ENCODE measurements at places on chromosomes 6 and 20. TPM values are rescaled to one million over a fixed set of nuclear protein-coding genes. Genes with fewer than 3 reads are reported as not detected.

Gene CYP39A1
- total RNA-seq = 6.0 TPM

DNA sequence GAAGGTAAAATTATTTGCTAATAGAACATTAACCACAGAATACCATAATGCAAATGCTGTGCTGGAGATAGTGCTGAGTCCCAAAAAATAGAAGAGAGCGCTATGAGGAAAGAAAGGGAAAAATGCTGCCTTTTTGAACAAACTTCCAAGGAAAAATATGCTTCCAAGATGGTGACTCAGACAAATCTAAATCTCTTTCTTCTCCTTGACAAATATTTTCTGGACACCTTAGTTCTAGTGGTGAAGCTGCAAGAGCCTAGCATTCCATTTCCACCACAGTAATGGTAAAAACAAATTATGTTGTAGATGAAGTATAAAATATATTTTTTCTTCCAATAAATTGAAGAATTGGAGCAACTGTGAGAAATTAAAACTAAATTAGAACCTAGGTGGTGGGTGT, 155.6 kb upstream of the TBX18 start:
- no peak for DNase-seq

DNA sequence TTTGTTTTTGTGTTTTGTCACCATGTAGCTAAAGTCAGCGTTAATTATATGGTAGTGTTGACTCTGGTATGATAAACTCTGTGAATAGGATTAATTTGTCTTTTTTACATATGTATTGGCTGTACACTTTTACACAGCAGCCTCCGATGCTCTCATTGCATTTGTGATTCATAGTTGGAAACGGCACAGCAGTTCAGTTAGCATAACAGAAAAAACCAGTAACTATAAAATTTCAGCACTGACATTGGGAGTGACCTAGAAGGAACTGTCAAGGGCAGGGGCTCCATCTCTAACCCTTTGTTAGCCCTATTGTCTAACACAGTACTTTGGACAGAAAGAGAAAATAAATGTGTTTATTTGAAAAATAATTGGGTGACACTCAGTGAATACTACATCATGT, 5.6 kb upstream of the BEND6 start:
- DNase-seq = no peak

DNA sequence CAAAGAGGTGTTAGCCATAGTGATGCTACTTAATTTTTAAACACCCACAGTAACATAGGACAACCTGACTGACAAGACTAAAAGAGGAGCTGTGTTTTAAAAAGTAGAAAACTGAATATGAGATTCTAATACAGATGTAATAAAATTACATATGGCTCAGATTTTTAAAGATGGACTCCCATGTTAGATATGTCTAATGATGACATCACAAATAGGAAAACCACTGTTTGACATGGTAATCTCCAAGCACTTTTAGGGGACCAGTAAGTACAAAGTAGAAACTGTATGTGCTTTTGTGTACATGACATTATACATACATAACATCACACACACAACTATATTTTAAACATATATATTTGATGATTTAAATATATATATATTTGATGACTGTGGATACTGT, 16.8 kb downstream of the GCLC start:
- DNase-seq = no peak

DNA sequence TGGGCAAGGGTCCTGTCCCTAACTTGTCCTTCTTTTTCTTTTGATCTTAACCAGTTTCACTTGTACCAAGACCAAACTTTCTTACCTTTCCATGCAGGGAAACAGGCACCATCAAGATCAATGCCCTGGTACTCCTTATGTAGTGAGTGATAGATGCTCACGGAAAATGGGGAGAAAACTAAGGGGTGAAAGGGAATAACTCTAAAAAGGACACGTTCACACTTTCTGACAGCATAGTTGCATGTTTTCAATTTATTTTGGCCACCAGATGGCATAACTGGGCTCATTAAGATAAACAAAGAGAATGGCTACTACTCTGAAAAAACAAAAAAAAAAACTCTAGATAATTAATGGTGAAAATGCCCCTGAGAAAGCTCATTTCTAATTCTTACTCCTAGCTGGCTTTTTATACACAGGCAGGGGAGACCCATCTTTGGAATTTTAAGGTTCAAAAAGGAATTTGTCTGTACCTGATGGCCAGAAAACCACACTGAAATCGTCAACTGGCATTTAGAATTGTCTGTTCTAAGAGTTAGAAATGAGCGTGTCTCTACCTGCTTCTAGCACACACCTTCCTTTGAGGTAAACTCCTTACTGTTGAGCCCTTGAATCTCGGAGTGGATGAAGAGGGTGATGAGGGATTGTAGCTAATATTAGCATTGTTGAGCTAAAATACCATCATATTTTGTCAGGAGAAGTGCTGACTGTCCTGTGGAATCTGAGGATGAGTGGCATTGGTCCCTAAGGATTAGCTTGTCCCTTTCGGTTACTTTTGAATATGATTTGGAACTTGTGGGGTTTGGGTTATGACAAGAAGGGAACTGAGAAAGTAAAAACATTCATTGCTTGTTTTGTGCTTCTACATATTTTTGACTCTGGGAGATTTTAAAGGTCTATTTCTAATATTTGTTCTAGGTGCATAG, 62.2 kb upstream of the DDR1 start:
- no peak for DNase-seq

DNA sequence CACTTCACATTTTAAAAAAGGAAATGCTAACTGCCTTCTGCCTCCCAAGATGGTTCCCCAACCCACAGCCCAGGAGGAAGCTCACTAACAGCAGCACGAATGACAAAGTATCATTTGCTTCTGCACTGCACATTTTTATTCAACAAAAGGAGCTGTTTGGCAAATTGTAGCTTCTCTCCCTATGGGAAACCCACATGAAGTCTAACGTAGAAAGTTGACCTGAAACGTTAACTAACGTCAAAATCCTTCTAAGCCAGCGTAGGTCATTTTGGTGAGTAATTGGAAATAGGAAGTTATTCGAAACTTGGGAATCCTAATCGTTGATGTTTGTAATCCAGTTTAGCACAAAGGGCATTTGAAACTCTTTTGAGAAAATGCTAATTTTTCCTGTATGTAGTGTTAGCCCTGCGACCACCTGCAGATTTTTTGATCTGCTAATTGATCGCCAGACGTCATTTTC, 2.9 kb downstream of the SALL4 start:
- no peak for DNase-seq

DNA sequence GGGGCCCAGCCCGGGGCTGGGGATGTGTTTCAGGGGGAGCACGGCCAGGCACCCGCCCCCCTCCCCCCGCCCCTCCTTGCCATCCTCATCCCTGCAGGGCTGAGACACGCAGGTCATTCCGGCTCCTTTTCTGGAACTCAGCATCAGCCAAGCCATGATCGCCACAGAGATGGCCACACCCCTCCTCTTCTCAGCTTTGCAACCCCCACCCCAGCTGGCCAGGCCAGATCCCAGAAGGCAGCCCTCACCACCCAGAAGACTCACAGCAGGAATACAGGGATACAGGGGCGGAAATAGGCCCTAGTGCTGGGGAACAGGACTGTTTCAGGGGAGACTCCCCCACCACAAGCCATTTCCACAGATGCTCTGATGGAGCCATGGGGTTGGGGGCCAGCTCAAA, 33.5 kb downstream of the YTHDF1 start:
- DNase-seq = peak; percentile 47
